Stimulated activated CD8-positive, alpha-beta memory T cell treated with anti-CD3 and anti-CD28 coated beads, Interleukin-2, amount 100 ng/mL, for 1 hour (primary cell): ENCODE measurements at places on chromosomes 5 and 9.

DNA sequence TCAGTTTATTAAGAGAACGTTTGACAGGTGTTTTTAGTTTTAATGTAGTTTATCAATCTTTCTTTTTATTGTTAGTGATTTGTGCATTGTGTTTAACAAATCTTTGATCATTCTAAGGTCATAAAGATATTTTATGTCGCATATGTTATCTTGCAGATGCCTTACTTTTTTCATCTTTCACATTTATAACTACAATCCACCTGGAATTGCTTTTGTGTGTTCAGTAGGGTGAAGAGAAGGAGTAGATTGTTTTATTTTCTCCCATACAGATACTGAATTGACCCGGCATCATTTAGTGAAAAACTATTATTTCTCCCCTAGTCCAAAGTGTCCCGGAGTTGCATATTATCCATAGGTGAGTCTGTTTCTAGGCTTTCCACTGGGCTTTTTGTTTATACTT lies 179.4 kb upstream of the RGMB start:
- no peak for DNase-seq

GRCh38 chr5:103120607-103121200 lies 603 bp downstream of the PPIP5K2 start:
- DNase-seq, result no peak

GRCh38 chr9:132671620-132672412 lies 1.6 kb downstream of the GTF3C4 start:
- DNase-seq, result no peak

DNA sequence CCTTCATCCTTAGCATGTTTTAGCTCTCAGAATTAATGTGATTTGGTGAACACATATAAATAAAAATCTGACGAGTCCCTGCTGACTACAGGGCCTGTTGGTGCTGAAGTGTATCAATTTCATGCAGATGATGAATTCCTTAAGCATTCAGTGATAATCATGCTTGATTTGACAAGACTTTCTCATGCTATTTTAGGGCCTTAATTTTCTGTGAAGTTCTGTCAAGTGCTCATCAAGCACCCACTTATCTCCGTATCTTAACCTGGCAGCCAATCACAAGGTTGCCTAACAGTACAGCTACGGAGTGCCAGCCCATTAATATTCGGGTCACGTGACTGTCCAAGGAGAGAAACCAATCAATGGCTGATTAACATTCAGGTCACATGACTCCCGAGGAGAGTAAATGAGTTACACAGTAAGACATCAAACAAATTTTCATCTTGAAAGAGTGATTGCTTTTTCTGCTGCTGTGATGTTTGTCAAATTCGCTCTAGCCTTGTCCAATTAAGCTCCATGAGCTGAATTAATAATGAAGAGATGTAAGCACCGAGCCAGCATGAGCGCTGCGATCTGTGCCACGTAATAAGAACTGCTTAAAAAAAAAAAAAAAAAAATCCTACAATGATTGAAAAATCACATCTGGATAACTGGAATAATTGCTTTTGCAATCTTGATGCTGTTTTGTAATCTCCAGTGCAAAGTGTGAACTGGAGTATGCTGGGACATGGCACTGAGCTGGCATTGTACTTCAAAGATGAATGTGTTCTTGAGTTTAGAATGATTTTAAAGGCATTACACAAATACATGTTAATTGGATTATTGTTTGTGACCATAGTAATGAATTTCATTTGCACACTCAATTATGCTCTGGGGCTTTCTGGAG lies 104.3 kb upstream of the SPATA31D4 start:
- DNase-seq, result no peak

- no peak for DNase-seq
Observed at GRCh38 chr5:63409737-63410136, 552.5 kb downstream of the HTR1A start.

DNA sequence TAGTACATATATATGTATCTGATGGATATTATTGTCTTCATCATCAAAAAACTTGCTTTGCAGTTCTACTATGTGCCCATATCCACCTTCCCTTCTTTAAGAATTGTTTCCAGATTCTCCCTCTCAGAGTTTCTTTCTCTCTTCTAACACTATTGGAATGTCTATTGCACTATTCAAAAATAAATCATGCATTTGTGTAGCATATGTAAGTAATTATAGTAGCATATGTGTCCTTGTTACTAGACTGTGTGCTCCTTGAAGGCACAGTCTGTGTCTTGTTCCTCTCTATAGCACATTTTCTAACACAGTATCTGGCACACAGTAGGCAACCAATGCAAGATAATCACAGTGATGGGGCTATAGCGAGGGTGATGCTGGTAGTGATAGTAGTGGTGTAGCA lies 43.4 kb upstream of the TRIM32 start:
- no peak for DNase-seq

DNA sequence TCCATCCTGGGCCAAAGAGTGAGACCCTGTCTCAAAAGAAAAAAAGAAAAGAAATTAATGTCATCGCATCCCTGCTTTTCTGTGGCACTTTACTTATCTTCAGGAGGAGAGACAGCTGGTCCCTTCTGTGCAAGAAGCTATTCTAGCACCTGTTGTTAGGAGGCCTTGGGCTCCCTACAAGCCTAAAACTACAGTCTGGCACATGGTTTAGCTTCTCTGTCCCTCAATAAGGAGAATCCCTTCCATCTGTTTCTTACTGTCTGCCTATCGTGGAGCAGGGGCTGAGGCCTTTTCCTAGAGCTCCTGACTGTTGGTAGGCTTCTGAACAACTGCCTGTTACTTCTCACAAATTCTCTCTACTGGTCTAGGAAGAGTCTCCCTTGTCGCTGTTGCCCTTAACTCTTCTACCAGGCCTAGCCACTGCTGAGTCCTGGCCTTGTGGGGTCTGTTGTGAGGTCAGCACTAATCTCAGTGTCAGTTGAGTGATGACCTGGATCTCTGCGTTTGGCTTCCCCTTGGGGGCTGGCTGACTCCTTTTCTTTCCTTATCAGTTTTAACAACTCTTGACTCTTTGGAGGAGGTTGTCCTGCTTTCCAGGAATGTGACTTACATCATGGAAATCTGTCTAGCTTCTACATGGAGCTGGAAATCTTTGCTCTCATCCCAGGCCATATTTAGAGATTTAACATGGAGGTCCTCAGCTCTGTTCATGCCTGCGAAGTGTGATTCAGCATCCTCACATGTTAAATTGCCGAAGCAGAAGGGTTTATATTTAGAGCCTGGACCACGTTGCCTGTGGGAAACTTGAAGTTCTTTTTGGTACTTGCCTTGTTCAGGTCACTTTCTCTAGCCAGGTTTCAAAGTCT lies 5.7 kb upstream of the GARNL3 start:
- no peak for DNase-seq

GRCh38 chr5:91244380-91245073 lies 138.6 kb downstream of the ARRDC3 start:
- DNase-seq, result no peak

- no peak for DNase-seq
Observed at GRCh38 chr5:163595932-163596607, 90.7 kb downstream of the MAT2B start.

- no peak for DNase-seq
Observed at GRCh38 chr5:10489810-10490426, 48.2 kb downstream of the ROPN1L start.

DNA sequence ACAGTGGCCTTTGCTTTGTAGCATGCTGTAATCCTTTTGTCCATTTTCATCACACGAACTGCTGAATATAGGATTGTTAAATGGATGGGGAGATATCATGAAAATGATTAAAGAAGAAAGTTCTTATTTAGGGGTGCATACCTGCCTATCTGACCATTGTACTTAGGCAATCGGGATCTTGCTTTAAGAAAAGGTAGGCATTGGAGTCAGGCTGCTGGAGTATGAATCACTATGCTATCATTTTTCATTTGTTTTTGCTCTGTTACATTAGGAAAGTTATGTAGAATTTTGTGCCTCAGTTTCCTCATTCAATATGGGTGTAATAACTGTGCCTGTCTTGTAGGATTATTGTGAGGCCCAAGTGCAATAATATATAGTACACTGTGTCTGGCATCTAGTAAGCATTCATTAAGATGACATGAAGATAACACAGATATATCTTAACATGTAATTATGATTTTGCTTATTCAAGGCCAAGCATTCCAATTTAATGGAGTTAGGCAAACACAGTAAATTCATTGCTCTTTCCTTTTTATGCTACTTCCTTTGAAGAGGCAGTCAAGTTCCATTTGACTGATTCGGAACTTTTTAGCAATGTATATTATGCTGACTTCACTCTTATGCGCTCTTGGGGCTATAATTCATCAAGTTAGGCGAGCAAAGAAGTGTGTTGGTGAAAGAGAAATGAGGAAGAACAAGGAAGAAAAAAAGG lies 109.9 kb upstream of the CDKN2B start:
- DNase-seq, result no peak

DNA sequence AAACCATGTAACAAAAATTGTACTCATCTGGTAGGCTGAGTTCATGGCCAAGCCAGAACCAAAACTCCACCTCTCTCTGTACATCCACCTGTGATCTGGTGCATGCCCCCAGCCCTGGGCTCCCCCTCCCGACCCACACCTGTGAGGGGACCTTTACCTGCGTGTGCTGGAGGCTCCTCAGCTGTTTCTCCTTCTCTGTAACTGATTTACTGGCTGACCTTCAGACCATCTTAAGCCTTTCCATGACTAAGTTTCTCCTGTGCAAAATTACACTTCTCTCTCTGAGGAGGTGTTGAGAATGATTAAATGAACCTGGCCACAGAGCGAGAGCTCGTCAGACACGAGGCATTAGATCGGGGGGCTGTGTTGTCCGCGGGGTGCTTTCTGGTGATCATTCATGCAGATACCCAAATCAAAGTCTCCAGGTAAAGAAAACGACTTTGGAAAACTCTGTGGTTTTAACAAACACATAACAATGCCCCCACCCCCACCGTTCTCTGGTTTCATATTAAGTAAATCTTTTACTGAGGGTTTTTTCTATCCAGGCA lies 136.4 kb downstream of the SEMA5A start:
- DNase-seq, result no peak

GRCh38 chr5:97427235-97427634 lies 244.2 kb upstream of the RIOK2 start:
- no peak for DNase-seq

DNA sequence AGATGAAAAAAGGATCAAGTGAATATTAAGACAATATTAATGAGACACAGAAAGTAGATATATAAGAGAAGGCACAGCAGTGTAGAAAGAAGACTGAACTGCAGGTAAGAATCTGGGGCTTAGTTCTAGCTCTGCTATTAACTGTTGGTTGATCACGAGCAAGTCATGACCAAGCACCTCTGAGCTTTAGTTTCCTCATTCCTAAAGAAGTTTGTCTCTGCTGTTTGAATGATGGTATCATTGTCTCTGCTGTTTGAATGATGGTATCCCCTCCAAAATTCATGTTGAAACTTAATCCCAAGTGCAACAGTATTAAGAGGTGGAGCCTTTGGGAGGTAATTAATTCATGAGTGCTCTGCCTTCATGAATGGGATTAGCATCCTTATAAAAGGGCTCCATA lies 2.5 kb upstream of the NME5 start:
- no peak for DNase-seq

- DNase-seq, result no peak
Observed at GRCh38 chr9:134033516-134034214, 8.4 kb downstream of the BRD3OS start.

GRCh38 chr9:81656004-81656403 lies 33.3 kb downstream of the TLE1 start:
- DNase-seq, result no peak

DNA sequence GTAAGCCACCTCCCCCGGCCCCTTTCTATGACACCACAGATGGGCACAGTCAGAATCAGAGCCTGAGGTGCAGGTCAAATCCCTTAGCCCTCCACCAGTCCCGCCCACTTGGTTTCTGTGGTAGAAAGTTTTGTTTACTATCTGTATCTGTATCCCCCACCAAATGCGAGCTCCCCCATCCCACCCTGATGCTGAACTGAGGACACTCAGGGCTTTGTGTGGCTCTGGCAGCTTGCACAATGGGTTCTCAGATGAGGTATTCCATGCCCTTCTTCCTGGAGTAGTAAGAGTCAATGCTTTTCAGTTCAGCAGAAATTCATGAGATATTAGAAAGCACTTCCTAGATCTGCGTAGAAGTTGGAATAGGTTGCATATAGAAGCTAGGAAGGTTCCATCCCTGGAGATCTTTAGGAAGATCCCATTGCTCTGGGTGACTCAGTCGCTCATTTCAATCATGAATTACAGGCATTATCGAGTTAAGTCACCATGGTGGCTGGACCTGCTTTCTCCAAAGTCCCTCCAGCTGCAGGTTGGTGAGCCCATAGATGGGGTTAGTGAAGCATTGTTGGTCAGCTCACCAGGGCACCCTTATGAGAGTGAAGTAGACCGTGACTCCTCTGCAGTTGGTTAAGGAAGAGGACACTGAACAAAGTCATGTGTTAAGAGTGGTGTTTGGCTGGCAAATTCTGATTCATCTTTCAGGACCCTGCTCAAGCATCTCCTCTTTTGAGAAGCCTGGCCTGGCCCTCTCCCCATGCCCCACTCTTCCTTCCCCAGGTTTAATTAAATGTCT lies 10.6 kb upstream of the KCNIP1 start:
- no peak for DNase-seq

- DNase-seq, result no peak
Observed at GRCh38 chr5:71695595-71695994, 23.5 kb upstream of the CARTPT start.

GRCh38 chr9:97695995-97696802 lies 941 bp downstream of the XPA start:
- DNase-seq, result no peak

DNA sequence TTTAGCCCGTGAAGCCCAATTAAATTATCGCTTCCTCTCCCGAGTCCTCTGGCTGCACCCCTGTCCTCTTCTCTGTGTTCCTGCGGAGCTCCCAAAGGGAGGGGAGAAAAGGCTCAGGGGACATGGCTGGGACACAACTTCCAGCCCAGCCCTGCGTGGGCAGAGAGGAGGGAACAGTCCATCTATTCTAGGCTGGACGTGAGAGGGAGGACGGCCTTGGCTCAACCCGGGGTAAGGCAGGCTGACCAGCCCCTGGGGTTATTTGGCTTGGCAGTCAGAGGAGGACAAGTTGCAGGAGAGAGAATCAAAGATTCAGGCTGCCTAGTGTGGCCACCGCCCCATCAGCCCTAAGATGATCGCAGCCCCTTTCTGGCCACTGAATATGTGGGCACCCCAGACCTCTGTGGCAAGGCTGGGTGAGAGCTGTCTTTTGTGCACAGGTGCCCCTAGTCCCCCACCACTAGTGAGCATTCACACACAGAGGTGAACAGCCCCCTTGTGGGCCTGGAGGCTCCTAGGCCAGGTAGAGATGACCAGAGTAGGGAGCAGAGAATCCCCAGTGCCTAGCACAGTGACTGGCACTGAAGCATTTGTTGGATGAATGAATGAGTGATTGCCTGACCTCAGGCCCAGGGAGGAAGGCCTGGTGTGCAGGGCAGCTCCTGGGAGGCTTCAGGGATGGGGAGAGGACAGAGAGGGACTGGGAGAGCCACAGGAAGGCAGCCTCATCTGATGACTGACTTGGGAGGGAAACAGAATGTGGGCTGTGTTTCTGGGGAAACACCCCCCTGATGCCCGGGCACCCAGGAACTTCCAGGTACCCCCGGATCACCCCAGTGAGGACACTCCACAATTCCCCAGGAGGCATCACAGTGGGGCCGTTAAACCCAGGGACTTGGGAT lies 133.9 kb downstream of the C9orf50 start:
- no peak for DNase-seq

GRCh38 chr5:119274767-119275130 lies 81.1 kb upstream of the TNFAIP8 start:
- DNase-seq, result no peak
